Right cardiac atrium (tissue), 5 donors: ENCODE measurements at places on chromosomes 11 and 22.

- no peak for DNase-seq
These were observed 27.9 kb downstream of the PARVB start for GRCh38 chr22:44051961-44052360.

- DNase-seq, result no peak
These were observed 18.1 kb upstream of the ANO1 start for GRCh38 chr11:70059971-70060370.

DNA sequence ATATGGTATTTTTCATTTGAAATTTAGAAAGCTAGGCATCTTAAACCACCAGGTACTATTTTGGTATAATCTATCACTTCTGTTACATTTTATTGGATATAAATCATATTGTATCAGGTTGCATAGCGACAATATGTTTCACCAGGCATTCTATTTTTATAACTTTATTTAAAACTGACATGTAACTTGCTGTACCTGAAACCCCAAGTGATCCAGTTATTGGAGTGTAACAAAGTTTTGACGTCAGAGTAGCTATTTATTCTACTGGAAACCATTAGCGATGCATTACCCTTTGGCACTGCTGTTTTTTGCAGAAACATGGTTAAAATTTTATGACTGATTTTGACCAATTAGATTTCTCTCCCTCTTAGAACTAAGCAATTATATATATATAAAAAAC lies 160.7 kb downstream of the METTL15 start:
- no peak for DNase-seq

- DNase-seq, result no peak
These were observed 92.4 kb upstream of the BID start for GRCh38 chr22:17866621-17867020.

- DNase-seq, result no peak
These were observed 198.5 kb upstream of the CTSC start for GRCh38 chr11:88535916-88536547.

DNA sequence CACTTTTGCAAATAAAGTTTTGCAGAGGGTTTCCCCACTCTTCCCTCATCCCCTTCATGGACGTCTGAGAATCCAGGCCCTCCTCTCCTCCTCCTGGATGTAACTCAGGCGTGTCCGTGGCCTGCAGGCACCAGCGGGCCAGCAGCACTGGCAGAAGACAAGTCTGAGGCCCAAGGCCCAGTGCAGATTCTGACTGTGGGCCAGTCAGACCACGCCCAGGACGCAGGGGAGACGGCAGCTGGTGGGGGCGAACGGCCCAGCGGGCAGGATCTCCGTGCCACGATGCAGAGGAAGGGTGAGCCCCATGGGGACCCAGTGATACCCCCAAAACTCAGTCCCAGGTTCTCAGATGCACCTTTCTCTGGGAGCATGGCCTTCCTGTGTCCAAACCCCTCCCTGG lies 14.4 kb downstream of the TUB start:
- DNase-seq, result no peak
